ENCODE measurements at places on chromosomes 7 and 10.
A peak's percentile ranks its signal among the peaks of the same experiment; 100 is the strongest.

DNA sequence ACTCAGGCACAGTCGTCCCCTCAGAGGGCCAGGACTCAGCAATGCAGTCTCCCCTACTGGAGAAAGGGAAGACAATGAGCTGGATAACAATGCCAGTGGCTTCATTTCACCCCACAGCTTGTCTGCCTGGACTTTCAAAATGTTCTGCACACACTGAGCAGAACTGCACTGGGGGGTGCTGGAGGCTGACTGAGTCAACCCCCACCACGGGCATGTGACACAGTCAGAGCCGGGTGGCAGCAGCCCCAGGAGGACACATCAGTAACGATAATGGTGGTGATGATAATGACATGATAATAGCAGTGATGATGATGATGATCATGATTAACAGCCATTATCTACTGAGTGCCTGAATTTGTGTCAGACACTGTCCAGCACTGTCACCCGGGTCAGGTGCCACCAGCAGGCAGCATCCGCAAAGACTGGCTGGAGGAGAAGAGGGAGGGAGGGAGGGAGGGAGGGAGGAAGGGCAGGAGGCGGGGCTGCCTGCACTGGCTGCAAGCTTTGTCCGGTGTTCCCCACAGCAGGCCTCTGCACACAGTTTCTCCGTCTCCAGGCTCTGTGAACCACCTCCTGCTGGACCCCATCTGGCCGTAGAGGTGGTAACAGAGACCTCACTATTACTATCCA is 67.4 kb downstream of the PLXNA4 start:
- no peak for DNase-seq

GRCh38 chr7:150381096-150381495 is 2.0 kb downstream of the ZNF775 start:
- no peak for DNase-seq

GRCh38 chr10:108039821-108040584 is 875.5 kb upstream of the SORCS1 start:
- no peak for DNase-seq

- no peak for DNase-seq
These were observed 109.8 kb upstream of the NOBOX start for GRCh38 chr7:144513334-144513733.

DNA sequence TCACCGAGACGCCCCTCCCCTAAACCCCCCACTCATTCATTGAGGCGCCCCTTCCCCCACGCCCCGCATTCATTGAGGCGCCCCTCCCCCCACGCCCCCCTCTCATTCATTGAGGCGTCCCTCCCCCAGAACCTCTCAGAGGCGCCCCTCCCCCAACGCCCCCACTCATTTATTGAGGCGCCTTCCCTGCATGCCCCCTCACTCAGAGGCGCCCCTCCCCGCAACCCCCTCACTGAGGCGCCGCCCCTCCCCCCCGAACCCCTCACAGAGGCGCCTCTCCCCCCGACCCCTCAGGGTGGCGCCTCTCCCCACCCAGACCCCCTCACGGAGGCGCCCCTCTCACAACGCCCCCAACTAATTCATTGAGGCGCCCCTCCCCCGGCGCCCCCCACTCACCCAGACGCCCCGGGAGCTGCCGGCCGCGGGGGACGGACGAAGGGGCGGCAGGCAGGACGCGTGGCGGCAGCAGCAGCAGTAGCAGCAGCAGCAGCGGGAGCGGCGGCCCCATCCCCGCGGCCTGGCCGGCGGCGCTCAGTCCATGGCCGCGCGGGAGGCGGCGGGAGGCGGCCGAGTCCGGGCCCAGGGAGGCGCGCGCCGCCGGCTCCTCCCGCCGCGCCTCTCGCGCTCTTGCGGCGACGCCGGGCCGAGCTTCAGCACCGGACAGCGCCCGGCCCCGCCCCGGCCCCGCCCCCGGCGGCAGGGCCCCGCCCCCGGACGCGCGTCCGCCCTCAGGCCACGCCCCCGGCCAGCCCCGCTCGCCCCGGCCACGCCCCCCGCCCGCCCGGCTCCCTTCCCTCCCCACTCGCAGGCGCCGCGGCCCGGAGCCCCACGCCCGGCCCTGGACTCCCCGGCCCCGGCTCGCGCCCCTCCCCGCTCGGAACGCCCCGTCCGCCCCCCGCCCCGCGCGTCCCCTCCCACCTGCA is at the start of gene PTPRN2:
Gene PTPRN2 (minus strand): TSS at position 662 of the 923 bp plus-strand sequence.
- peak; percentile 18 for DNase-seq

GRCh38 chr10:13483073-13483472 is 45.7 kb downstream of the BEND7 start:
- DNase-seq = no peak

GRCh38 chr10:101236376-101237080 is 7.3 kb upstream of the LBX1 start:
- DNase-seq = no peak

- DNase-seq = no peak
These were observed 45.5 kb upstream of the DMBT1 start for GRCh38 chr10:122515022-122515424.

- DNase-seq = peak; percentile 59
These were observed 58.4 kb downstream of the DNAJC12 start for GRCh38 chr10:67779465-67780203.

DNA sequence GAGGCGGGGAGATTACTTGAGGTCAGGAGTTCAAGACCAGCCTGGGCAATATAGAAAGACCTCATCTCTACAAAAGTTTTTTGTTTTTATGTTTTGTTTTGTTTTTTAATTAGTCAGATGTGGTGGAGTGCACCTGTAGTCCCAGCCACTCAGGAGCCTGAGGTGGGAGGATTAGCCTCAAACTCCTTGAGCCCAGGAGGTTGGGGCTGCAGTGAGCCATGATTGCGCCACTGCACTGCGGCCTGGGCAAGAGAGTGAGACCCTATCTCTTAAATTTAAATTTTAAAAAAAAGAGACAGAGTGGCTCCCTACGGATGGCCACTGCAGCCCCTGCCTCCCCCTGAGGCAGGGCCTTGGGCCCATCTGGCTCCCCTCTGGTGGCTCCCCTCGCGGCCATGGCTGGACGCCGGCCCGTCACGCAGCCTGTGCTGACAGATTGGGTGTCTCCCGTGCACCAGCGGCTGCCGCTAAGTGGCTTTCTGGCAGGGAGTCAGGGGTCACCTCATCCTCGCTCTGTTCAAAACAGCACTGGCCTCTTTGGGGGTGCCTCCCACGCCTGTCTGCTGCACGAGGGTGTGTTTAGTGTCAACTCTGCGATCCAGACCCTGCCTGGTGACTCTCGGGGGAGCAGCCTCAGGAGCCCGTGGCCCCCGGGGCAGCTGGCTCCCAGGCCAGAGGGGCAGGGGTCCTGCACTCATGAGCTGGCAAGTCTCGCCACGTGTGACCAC is 44.4 kb upstream of the ELN start:
- DNase-seq = no peak

GRCh38 chr7:24728503-24729364 is 28.5 kb downstream of the GSDME start:
- no peak for DNase-seq

- peak; percentile 13 for DNase-seq
These were observed 50.5 kb upstream of the HBP1 start for GRCh38 chr7:107118109-107118900.

DNA sequence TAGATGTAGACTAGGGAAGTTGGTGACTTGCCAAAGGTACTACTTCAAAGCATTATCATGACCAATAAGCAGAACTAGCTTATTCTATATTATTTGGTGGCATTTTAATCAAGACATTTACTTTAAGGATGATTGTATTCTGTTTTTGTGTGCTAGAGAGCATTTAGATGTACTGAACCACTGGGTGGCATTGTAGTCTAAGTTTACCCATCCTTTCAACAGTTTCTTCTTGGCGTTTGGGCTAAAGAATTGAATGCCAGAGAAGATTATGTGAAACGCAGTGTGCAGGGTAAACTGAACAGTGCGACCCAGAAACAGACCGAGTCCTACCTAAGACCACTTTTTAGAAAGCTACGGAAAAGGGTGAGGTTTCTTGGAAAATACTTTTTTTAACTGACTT is 26.8 kb downstream of the PRPF18 start:
- no peak for DNase-seq

- no peak for DNase-seq
These were observed 43.7 kb downstream of the CH25H start for GRCh38 chr10:89163265-89163995.

DNA sequence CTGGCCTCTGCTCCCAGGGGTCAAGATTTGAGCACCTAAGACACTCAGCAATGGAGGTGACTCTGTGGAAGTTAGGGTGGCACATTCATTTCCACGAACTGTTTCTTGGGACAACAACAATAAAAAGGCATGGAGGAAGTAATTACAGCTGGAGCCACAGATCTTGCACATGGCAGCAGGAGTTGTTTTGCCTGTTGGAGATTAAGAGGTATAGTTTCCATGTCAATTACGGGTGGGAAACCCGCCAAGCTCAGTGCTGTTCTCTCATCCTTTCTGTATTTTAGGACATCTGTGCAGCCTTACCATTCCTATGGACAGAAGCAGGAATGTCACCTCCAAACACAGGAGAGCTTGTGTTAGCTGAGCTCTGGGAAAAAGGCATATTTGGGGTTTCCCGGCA is 201.2 kb downstream of the SNX10 start:
- no peak for DNase-seq

GRCh38 chr10:10967029-10967428 is 50.6 kb upstream of the CELF2 start:
- no peak for DNase-seq

DNA sequence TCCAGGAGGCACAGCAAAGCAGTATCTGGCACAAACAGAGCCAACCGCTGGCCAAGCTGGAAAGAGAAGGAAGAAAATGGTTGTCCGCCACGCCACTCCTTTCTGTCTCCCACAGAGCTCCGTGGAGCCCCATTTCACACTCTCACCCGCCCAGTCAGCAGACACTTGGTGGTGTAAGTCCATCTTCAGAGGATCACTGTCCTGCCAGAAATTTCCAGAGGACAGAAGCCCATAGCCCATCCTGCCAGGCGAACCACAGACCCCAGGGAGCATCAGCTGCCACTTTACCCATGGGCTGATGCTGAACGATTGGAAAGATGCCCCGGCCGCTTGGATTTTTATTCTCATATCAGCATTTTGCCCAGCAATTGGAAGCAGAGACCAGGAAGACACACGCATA is 144.7 kb upstream of the LYZL2 start:
- DNase-seq = no peak

GRCh38 chr10:79340646-79341244 is 6.5 kb upstream of the PPIF start:
- DNase-seq = no peak

DNA sequence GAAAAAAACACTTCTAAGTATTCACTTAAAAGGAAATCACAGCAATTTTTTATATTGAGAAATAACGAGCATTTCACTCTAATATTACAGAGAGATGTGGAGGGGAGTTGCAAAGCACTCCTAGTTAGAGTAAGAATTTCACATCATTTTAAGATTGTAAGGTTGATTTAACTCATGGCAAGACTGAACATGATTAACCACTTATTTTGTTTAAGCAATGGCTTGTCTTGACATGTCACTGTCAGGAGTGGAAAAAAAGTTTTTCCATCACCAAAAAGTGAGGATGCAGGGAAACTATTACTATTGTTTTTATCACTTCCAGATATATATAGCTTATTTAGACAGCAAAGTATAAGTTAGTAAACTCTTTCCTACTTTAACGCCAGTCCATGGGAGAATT is 27.1 kb downstream of the CD36 start:
- DNase-seq = no peak

DNA sequence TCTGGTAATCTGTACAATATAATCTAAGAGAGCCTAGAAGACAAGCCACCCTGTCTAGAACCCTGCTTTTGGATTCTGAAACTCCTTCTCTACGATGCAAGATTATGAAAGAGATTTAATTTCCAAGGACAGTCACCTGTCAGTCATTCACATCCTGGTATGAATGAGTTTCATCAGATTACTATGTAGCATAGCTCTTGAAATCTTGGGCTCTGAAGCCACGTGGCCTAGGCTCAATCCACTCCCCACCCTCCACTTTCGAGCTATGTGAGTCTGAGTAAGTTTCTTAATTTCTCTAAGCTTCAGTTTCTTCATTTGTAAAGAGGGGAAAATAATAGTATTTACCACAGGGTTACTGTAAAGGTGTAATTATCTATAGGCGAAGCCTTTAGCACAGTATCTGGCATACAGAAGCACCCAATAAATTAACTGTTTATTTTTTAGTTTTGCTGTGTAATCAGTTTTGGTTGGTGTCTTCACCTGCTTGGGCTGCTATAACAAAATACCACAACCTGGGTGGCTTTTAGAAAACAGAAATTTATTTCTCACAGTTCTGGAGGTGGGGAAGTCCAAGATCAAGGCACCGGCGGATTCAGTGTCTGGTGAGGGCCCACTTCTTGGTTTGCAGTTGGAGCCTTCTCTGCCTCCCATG is 71.3 kb downstream of the MYOF start:
- DNase-seq = no peak

DNA sequence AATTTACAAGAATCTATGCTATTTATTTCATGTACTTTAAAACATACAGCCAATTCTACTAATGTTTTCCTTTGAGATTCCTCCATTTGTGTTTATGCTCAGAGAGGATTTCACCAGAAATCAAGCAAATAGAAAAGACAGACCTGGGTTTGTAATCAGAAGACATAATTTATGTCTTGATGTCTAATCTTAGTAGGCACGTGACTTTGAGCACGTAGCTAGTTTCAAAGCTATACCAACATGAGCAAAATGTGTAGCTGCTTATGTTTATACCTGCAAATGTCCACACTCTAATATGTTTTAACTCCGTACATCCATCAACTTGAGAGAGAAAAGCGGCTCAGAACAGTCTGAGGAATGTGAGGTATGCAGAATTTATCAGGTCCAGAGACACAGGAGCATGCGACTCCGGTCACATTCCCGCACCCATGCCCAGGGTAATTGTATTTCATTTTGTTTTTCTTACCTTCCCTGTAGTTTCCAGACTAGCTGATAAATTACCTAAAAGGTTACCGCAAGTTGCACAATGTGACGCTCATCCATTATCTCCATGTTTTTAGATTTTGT is 40.0 kb downstream of the SVOPL start:
- DNase-seq = no peak

DNA sequence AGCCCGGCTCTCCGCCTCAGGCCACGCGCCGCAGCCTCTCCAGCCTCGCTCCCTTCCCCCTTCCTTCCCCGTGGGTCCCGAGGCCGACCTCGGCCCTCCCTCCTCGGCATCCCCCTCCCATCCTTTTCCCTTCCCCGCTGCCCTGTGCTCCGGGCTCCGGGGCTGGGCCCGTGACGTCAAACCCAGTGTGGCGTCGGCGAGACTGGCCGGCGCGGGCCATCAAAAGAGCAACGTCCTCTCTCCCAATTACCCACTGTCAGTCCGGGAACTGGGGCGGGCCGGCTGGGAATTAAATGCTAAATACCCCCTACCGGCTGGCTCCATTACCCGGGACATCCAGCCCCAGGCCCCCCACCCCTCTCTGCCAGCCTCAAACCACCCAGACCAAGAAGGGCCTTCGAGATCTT is 2.6 kb upstream of the GATA3 start:
- no peak for DNase-seq

- no peak for DNase-seq
These were observed 158.8 kb upstream of the ADARB2 start for GRCh38 chr10:1896153-1896552.

DNA sequence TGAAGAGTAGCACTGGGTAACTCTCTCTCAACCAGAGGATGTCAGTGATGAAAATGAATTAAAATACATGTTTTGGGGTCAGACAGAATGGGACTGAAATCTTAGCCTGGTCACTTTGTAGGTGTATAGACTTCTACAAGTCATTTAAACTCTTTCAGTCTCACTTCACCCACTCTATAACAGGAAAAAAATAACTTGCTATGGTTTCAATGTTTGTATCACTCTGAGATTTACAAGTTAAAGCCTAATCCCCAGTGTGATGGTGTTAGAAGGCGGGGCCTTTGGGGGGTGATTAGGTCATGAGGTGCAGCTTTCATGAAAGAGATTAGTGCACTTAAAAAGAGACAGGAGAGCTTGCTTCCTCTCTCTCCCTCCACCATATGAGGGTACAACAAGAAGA is 134.8 kb downstream of the INHBA start:
- DNase-seq = no peak
